Left renal pelvis (tissue), 4 donors: ENCODE measurements at places on chromosomes 5 and 9. TPM values are rescaled to one million over a fixed set of nuclear protein-coding genes. Genes with fewer than 3 reads are reported as not detected.

GRCh38 chr5:43855452-43855851 lies 252.5 kb downstream of the NNT start:
- no peak for DNase-seq

DNA sequence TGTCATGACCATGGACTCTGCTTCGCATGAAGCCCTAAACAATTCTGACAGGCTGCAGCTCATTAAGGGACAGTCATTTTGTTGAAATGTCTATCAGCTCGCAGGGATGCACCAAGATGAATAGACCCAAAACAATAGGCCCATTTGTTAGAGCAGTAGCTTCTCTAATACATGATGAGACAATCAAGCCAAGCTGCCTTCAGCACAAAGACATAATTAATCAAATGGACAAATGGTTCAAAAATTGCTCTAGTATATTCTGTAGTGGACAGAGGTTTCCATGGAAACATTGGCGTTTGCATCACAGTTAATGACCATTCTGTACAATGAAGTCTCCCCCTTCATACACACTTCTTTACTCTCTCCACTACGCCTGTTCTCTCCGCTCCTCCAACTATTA lies 274.6 kb downstream of the ANXA1 start:
- DNase-seq, result no peak

The FOXD4L6 gene
- not detected for polyA plus RNA-seq

The TRIM52 gene
- 30.8 TPM for polyA plus RNA-seq

The SELENOP gene
- polyA plus RNA-seq, result 495 TPM
